HuH-7.5 (cell line): ENCODE measurements at places on chromosomes 5 and 9.

GRCh38 chr9:131833083-131833482 is 93.2 kb upstream of the RAPGEF1 start:
- DNase-seq, result no peak

DNA sequence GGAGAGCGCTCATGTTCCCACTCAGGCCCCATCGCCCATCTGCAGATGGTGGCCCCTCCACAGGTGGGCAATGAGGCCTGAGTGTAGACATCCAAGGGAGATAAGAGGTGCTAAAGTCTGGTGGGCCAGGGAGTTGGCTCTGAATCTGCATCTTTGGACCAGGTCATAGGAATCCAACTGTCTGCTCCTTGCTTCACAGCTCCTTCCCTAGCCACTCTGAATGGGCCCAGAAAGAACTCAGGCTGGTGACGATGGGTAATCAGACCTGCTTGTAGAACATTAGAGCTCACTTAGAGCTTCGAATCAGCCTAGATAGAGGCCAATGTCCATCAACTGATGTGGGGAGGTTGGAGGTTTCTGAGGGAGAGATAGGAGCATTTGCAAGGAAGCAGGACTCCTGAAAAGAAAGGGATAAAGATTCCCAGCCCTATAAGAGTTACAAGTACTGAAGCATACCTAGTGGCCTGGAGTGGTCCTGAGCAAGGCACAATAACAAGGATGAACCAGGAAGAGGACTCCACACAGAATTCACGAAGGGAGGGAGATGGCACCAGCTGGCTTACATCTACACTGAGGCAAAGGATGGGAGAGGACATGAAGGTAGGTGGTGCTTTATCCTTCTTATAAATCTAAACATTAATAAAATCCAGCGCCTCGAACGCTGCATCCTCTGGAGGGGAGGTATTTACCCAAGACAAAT is 132.8 kb upstream of the ALDH1B1 start:
- no peak for DNase-seq

DNA sequence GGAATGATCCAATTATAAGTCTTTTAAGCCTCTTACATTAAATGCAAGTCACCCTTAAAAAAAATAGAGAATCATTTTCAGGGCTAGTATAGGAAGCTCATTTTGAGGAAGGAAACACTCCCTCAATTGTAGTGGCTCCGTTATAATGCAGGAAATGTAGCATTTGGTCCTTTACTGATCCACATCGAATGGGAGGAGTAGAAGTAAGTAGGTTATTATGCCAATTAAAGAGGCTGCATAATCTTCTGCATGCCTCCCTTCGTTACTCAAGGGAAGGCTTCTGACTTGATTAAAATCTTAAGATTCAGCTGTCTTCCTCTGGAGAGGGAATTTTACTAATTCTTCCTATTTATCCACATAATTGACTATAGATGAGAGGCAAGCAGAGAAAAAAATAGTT is 579.2 kb upstream of the COX7C start:
- DNase-seq, result no peak

DNA sequence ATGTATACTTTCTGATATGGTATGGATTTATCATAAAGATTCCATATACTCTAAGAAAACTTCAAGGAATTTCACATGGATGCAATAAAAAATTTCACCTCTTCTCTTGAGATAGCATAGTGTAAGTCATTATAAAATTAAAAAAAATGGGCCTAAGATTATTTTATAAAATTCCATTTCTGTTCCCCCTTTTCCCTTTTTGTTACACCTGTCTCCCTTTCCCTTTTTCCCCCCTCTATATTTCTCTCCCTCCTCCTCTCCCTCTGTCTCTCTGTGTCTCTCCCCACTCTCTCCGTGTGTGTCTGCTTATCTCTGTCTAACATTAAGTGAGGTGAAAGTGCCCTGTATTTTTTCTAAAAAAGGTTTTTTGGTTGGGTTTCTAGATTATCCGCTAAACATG is 180.2 kb downstream of the NIPBL start:
- DNase-seq, result no peak

GRCh38 chr5:82806513-82806912 is 270.7 kb downstream of the TMEM167A start:
- DNase-seq, result no peak

DNA sequence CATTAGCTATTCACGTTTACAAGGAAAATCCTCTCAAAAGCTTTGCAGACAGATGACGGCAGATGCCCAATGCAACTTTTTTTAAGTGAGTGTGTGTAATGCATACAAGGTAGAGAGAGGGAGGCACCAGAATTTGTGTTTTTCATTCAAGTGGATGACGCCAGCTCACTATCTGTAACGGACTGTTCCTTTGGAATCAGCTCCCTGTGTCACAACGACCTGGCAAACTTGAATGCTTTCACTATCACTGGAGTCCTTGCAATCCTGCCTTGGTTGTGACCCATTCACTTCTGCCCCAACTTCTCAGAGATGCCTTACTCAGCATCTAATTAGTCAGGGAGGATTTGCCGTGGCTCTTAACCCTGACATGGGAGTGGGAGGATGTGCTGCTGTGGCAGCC is 148.5 kb downstream of the BNC2 start:
- no peak for DNase-seq
